ENCODE measurements at places on chromosomes 2 and 18. TPM values are rescaled to one million over a fixed set of nuclear protein-coding genes. Genes with fewer than 3 reads are reported as not detected.
A peak's percentile ranks its signal among the peaks of the same experiment; 100 is the strongest.

DNA sequence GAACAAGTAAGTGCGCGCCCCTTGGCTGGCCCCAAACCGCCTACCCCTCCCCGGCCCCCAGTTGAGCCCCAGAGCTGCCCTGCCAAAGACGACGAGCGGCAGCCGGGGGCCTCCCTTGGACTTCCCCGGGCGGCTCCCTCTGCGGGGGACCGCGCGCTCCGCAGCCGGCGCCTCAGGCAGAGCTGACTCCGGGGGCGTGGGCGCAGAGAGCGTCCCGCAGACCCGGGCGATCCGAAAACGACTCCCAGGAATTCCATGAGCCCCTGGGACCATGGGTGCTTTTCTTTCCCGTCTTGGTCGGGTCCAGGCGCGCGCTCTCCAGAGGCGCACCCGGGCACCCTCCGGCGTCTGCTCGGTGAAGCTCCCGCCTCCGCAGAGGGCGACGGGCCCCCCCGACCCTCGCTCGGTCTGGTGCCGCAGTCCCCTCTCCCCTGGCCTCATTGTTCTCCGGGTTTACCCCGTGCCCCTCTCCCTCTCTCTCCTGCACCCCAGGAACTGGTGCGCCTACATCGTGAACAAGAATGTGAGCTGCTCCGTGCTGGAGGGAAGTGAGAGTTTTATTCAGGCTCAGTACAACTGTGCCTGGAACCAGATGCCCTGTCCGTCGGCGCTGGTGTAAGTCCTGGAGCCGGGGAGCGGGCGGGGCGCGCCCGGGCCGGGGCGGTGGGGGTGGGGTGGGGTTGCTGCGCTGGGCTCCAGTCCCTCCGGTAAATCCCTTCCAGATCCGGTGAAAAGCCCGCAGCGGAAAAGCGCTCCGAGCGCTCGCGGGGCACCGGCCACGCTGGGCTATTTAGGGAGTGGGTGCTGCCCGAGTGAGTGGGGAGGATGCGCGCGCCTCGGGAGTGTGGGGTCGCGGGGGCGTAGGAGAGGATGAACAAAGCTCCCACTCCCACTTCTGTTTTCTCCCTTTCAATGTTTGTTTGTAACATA, 776 bp downstream of the EMILIN2 start:
- DNase-seq = peak; percentile 70

DNA sequence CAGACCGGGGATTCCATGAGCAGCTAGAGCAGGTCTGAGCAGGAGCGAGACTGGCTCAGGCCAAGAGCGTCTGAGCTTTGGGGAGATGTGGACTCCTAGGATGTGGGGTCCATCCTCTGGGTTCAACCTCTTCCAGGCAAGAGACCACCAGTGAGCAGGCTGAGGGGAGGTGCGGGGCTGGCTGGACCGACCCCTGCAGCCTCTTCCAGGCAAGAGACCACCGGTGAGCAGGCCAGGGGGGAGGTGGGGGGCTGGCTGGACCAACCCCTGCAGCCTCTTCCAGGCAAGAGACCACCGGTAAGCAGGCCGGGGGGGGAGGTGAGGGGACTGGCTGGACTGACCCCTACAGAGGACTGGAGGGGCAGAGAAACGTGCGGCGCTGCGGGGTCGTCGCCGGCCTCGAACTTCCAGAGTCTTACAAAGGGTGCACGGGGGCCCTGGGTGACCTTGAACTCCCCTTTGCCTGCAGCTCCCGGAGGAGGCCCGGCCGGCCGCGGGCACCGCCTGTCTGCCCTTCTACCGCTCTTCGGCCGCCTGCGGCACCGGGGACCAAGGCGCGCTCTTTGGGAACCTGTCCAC, 63.4 kb downstream of the TPO start:
- no peak for DNase-seq

DNA sequence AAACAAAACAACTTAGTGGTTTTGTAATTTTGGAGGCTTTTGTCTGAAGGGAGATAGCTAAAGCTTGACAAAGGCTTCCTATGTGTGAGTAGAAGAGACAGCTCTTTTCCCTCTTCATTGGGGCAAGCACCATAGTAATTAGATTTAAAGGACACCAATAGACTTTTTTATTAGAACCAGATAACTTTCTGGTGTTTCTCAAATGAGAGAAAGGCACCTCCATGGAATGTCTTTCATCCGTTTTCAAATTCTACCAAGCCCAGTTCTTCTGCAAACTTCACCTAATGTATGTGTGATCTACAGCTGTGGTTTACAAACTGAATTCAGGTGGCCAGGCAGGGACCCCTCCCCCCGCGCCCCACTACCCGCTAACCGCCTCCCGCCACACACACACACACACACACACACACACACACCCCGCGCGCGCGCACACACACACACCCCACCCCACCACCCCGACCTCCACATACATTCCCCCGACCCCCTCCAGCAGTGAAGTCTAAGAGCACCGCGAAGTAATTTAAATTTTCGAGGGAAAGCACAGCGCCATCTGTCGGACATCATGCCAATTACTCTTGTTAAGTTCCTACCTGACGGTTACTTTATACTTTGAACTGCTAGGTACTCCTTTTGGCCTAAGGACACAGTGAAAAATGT, 31.6 kb upstream of the PPP1R1C start:
- peak; percentile 46 for DNase-seq

DNA sequence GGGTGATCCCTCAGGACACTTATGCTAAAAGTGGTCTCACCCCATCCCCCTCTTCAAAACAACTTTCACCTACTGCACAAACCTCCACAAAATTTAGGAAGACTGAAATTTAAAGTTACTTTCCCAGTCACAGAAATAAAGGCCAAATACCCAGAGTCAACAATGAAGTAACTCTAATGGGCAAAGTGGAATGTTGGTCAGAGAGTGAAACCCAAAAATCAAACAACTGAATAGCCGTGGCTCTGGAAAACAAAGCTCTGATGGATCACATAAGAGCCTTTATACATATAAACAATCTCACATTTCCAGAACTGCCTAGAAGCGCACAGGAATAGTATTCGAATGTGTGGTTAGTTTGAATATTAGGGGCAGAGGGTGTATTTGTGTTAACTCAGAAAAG, 4.7 kb downstream of the ACVR1 start:
- no peak for DNase-seq

- DNase-seq = no peak
Measured at GRCh38 chr2:48933828-48934497, 178.4 kb upstream of the LHCGR start.

DNA sequence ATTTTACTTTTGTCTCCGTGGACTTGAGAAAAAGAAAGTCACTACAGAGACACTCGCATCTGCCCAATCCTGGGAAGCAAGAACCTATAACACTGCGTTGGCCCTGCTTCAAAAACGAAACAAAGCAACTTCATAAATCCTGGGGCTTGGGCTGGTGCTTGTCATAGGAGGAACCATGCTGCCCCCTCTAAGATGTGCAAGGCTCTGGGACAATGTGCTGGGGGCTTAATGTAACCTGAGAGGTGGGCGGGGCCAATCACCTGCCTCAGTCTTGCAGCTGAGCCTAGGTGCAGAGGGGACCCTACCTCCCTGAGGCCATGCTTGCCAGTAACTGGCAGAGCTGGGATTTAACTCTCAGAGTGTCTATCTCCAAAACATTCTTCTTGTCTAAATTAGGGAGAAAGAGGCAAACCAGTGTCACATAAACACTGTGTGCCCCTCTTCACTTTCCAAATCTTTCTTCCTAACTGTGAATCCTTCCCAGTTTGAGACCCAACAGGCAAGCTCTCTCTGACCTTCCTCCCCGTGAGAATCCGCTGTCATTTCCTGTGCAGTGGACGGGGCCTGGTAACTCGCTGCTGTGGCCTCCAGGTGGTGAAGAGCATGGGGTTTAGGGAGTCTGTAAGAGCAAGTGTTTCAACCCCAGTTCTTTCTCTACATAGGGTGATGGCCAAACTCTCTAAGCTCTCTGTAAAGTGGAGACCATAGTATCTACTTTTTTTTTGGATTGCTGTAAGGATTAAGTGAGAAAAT, 115.1 kb downstream of the ACKR3 start:
- DNase-seq = no peak

DNA sequence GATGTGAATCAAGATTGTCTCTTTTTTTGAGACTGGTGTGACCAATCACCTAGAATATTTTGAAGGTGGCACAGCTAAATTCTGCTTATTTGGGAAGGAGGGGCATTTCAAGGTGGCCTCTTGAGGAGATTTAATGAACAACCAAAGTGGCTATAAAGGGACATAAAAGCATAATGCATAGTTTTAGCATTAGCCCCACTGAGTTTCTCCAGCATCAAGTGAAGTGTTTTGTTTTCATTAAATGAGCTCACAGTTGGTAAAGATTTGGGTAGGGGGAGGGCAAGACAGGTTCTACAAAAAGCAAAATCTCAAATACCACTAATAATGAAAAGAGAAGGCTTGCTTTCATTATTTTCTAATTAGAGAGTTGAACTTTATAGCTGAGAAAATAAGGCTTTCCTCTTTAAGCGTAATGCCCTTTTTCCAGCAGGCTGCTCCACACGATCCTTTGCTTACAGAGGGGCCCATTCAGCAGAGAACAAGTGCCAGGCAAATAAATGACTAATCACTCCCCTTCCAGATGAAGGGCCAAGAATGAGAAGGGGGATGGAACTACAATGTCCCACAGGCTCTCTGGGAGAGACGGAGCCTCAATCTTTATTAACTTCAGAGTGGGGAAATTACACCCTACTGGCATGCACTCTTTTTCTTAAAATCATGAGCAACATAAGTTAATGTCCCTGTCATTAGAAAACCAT, 35.9 kb downstream of the LHCGR start:
- DNase-seq = no peak

- DNase-seq = no peak
Measured at GRCh38 chr2:27431395-27431794, 3.0 kb downstream of the NRBP1 start.

DNA sequence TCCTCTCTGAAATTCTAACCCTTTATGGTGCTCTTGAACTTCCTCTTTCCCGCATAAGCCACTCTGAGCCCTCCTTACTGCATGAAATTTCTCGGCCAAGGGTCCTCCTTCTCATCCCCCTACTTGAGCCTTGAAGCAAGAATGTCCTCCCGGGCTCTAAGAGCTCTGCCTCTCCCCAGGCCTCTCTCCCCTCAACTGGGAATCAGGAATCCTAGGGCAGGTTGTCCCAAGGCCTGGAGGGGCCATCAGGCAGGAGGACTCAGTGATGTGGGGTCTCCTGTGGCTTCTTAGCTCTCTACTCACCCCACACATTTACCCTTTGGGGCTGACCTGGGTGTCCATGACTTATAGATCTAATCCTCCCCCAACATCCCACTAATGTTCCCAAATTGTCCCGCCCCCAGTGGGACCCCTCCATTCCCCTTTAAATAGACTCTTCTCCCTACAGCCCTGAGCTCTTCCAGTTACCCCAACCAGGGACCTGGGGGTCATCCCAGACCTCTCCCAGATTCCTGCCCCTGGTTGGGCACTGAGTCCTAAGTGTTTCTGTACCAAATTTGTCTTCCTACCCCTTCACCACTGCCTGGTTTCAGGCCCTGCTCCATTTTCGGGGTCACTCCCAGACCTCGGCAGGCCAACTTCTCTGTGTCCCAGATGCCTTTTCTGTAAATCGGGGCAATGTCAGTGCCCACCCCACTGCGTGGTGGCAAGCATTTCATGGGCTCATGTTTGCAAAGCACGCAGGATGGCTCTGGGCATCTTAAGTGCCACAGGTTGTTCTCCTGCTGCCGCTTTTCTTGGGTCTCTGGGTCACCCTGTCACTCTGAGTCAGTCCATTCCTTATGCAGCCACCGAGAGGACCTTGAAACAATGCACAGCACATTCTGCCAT, 171.2 kb downstream of the ASB1 start:
- DNase-seq = no peak

GRCh38 chr18:51569561-51569960, 372.1 kb upstream of the MEX3C start:
- no peak for DNase-seq

DNA sequence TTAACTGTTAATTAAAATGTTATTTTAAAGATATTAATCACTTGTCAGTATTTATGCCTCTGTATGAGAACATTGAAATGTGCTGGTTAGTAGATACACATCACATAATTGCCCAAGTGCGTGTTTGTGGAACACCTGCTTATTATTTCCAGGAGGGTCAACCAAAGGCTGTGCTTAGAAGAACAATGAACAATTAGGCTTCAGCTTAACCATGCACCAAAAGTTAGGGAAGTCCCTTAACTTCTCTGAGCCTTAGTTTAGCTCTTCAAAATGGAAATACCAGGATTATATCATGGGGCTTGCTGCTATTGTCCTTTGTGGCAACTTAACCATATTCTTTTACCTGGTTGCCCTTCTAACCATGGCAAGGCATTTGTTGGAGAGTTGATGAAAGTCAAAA, 43.0 kb upstream of the PLA2R1 start:
- DNase-seq = no peak

DNA sequence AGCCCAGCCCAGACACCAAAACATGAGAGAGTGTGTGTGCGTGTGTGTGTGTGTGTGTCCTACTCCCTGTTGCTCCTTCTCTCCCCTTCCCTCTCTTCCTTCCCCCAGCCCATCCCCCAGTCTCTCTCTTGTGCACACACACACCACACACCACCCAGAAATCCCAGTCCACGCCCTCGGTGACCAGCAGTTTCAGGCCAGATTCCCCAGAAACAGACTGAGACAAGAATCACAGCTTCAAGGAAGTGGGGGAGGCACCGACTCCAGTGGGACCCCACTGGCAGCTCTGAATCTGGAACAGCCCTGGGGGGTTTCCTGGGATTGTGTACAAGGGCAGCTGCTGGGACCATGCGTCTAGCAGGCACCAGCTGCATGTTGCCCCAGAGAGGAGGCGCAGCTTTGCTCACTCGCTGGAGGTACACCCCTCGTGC, 113.5 kb downstream of the NDUFA10 start:
- peak; percentile 69 for DNase-seq

DNA sequence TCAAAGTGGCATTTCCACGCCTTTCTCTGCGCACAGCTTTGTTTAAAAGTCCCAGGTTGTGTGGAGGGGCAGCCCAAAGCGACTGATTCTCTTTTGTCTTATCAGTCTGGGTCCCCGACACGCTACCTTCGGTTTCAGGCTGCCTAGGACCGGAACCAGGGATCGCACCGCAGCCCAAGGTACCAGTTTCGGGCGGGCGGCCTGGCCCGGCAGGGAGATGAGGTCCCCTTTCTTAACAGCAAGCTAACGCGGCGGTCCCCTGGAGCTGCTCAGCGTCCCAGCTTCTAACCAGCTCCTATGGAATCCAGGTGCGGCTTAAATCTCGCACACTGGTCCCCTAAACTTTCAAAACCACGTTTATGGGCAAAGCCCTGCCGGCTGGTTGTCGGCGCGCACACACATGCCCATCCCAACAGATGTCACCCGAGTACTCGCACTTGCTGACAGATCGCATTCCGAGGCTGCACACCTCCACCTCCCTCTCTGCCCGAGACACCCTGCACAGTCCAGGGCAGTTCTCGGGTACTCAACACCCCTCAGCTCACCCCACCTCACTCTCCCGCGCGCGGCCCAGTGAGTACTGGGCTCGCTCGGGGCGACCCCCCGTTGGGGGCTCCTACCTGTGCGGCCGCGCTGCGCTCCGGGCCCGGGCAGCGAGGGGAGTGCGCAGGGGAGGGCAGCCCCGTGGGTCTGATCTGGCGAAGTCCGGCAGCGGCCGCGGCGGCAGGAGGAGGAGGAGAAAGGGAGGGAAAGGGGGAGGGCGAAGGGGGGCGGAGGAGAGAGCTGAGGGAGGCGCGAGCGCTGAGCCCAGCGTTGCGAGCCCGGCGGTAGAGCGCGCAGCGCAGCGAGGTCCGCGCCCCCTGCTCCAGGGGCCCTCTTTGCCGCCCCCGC, at the start of gene EFEMP1:
EFEMP1 (minus strand) TSS at position 692 of the 891 bp plus-strand sequence. CDS start 1,342 bp downstream, outside the sequence.
- peak; percentile 79 for DNase-seq

Gene IL1RN
- total RNA-seq = 0.51 TPM

Gene DAW1
- total RNA-seq = 0.13 TPM

Gene GBX2
- not detected for total RNA-seq

Gene TAF4B
- 1.5 TPM for total RNA-seq

Gene BBS5
- total RNA-seq = 7.4 TPM

Gene OSBPL6
- total RNA-seq = 3.3 TPM

Gene MLPH
- 80.9 TPM for total RNA-seq

Gene HMSD
- total RNA-seq = 0.27 TPM

Gene STON1
- 8.1 TPM for total RNA-seq

Data from Right ventricle myocardium superior (tissue), 1 donor.